Activated naive CD4-positive, alpha-beta T cell treated with anti-CD3 and anti-CD28 coated beads, Interleukin-2, amount 10 ng/mL, durations not matched to agents 7 days and 5 days (primary cell): ENCODE measurements at places on chromosomes 16 and 17.
A peak's percentile ranks its signal among the peaks of the same experiment; 100 is the strongest.

GRCh38 chr17:79929257-79930061 lies 90.2 kb upstream of the CBX4 start:
- no peak overlapping the region for H3K27ac ChIP-seq
- peaks cover 76% of the 10 kb centered on the region for H3K27me3 ChIP-seq
- H3K36me3 ChIP-seq: peaks cover 2% of the 10 kb centered on the region
- no peak overlapping the region for H3K4me3 ChIP-seq

DNA sequence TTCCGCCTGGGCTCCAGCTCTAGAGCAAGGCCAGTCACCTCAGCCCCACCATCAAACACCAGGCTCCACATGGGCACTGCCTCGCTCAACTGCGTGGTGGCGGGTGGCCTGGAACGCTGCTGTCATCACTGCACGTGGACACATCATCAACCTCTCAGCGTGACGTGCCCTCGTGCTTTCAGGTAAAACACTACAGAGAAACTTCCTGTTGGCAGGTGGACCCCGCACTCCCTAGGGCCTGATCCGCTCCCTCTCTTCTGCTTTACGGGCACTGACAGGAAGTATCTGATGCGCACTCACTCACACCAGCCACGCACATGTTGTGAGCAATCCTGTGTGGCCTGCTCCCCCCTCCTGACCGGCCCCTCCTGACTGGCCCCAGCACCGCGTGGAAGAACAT lies 87.4 kb downstream of the ANKRD11 start:
- peaks cover 67% of the 10 kb centered on the region for H3K4me1 ChIP-seq
- peak; percentile 48 for DNase-seq
- no peak overlapping the region for H3K4me3 ChIP-seq
- H3K27ac ChIP-seq: peak overlapping the region; percentile 85
- no peaks in the 10 kb centered on the region for H3K27me3 ChIP-seq
- peaks cover 19% of the 10 kb centered on the region for H3K36me3 ChIP-seq

DNA sequence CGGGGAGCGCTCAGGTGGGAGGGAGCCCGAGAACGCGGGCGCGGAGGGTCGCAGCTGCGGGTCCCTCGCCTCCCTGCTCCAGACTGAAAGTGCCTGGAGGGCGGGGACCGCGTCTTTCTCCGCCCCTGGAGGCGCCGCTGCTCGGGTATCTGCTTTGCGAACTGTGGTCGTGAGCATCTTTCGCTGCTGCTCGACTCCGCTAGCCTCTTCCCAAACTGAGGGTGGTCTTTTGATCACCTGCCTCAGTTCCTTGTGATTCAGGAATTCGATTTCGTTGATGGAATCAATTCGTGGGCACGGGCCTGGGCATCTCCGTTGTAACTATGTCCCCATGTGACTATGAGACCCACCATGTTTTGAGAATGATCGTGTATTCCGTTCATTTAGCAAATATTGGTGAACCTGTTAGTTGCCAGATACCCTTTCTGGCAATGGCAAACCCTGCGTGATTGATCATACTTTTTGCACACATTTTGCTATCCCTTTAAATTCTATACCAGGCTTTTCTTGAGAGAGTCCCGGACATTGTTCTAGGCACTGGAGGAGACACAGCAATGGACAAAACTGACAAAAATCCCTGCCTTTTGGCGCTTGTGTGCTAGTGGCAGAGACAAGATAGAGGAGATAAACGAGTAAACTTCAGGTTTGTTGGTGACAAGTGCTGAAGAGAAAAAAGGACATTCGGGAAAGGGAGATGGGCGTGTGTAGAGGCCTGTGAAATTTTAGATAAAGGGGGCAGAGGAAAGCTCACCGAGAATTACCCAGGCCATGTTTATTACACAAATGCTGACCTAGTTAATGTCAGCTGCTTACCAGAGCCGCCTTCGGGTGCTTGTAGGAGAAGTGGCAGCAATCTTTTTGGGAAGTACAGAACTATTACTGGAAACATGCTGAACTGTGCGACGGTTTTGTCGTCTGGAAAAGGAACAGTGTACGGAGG lies 948 bp downstream of the UTP18 start:
- H3K27ac ChIP-seq: peak overlapping the region; percentile 97
- H3K27me3 ChIP-seq: no peaks in the 10 kb centered on the region
- H3K4me1 ChIP-seq: peaks cover 53% of the 10 kb centered on the region
- DNase-seq: peak; percentile 84
- H3K4me3 ChIP-seq: peak overlapping the region; percentile 86

- H3K27ac ChIP-seq: no peak overlapping the region
- H3K4me3 ChIP-seq: no peak overlapping the region
- DNase-seq: no peak
- H3K4me1 ChIP-seq: no peaks in the 10 kb centered on the region
These were observed 20.2 kb downstream of the CHCT1 start for GRCh38 chr17:60442271-60443173.

DNA sequence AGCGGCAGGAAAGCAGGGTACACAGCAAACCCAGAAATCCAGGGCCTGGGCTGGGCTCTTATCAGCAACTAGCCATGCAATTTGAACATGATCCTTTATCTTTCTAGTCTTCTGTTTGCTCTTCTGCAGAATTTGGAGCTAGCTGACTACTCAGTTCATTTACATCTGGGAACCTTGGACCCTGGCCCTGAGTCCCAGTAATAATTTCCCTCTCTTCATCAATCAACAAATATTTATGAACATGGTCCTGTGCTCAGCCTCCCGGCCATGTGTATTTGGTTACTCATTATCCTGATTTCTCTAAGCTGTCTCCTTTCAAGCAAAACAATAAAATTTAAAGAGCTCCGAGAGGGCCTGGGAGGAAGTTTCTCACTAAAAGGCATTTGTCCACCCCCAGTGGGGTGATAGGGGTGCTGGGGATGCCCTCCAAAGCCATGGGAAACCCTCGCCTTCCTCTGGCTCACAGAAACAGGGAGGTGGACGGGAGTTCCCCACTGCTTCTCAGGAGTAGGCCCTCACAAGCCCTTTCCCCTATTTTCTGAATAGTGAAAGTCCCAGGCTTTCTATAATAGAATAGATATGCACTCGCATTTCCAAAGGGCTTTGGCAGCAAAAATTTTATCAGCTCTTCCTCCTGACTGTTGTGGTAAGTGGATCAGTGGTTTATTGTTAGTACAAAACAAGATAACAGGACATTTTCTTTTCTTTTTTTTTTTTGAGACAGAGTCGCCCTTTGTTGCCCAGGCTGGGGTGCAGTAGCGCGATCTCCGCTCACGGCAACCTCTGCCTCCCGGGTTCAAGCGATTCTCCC lies 6.9 kb upstream of the WDR59 start:
- no peaks in the 10 kb centered on the region for H3K36me3 ChIP-seq
- H3K4me1 ChIP-seq: no peaks in the 10 kb centered on the region
- no peak for DNase-seq
- H3K4me3 ChIP-seq: no peak overlapping the region

- no peak overlapping the region for H3K4me3 ChIP-seq
- no peaks in the 10 kb centered on the region for H3K27me3 ChIP-seq
- no peaks in the 10 kb centered on the region for H3K4me1 ChIP-seq
- DNase-seq: no peak
- H3K36me3 ChIP-seq: no peaks in the 10 kb centered on the region
These were observed 59.3 kb downstream of the ASIC2 start for GRCh38 chr17:33233811-33234177.

GRCh38 chr16:22413819-22414218 lies 39.4 kb upstream of the CDR2 start:
- no peak for DNase-seq
- H3K4me3 ChIP-seq: no peak overlapping the region
- peaks cover 2% of the 10 kb centered on the region for H3K36me3 ChIP-seq

GRCh38 chr16:50565428-50565827 lies 17.2 kb downstream of the NKD1 start:
- no peaks in the 10 kb centered on the region for H3K4me1 ChIP-seq
- H3K27me3 ChIP-seq: peaks cover 5% of the 10 kb centered on the region
- H3K27ac ChIP-seq: no peak overlapping the region
- DNase-seq: no peak
- H3K36me3 ChIP-seq: no peaks in the 10 kb centered on the region
- no peak overlapping the region for H3K4me3 ChIP-seq

DNA sequence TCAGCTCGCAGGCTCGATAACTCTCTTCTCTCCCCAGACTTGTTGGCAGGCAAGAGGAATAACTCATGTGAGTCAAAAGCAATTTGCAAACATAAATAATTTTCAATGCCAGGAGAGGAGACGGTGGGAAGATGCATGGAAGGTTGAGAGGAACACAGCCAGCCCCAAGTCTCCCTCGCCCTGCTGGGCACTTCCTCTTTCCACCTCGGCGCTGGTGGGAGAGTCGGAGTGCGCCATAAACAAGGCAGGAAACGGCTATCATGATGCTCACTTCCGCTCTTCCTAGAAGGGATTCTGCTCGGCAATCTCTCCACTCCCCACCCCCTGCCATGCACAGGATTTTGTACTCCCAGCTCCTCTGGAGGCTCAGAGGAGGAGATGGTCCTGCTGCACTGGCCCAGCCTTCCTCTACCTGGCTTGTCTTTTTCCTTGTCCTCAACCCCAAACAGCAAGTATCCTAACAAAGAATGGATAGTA lies 13.0 kb downstream of the CBX4 start:
- no peaks in the 10 kb centered on the region for H3K36me3 ChIP-seq
- no peak for DNase-seq
- H3K27ac ChIP-seq: no peak overlapping the region
- peak overlapping the region; percentile 27 for H3K4me3 ChIP-seq
- H3K4me1 ChIP-seq: peaks cover 38% of the 10 kb centered on the region

DNA sequence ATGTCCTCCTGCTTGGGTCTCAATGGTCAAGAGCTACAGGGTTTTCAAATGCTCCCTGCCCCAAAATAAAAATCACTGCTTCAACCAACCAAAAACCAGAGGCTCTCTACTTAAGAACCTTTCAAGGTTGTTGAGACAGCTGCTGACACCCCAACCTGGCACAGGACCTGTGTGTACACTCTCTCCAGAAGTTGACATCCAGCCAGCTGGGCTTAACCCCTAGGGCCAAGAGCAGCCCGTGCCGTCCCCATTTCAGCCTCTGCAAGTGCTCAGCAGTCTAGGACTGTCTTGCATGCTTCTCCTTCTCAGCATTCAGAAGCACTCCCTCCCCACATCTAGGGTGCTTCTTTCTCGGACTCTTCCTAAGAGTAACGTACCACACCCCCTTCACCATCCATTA lies 59.0 kb upstream of the TRAP1 start:
- peaks cover 47% of the 10 kb centered on the region for H3K36me3 ChIP-seq
- H3K27ac ChIP-seq: no peak overlapping the region
- H3K4me3 ChIP-seq: no peak overlapping the region
- H3K27me3 ChIP-seq: no peaks in the 10 kb centered on the region
- peaks cover 3% of the 10 kb centered on the region for H3K4me1 ChIP-seq
- no peak for DNase-seq

DNA sequence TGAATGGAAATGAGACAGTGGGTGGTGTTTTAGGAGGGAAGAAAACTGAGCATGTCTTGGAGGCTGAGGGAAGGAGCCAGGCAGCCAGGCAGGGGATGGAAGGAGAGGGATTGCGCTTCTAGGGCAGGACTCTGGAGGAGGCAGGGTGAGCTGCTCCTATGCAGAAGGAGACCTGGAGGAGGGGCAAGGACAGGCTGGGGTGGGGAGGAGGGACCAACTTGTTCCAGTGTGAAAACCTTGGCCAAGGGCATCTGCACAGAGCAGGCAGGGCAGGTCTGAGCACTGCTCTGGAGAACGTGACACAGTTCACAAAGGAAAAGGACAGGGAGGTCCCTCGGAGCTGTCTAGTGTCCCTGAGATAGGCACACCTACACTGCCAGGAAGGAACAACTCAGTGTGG lies 5.5 kb downstream of the GALK1 start:
- H3K27me3 ChIP-seq: peaks cover 4% of the 10 kb centered on the region
- no peak overlapping the region for H3K4me3 ChIP-seq
- no peak overlapping the region for H3K27ac ChIP-seq
- H3K36me3 ChIP-seq: peaks cover 2% of the 10 kb centered on the region
- peaks cover 22% of the 10 kb centered on the region for H3K4me1 ChIP-seq
- no peak for DNase-seq

DNA sequence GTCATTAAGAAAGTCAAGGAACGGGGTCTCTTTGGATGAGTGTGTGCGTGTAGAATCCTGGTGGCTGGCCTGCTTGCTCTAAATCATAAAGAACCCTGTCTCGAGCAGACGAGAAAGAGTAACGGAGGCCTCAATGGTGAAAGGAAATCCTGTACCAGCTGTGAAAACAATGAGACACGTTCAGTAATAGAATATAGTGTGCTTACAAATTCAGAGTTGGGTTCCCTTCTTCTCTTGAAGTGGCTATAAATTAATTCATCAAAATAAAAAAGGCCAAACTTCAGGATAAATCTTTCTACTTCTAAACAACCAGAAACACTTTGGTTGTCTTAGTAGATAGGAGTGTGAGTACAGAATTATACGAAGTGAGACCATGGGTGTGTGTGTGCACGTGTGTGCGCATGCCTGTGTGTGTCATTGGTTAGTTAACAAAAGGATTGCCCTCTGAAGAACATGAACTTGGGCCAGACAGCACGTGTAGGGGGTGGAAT lies 48.5 kb downstream of the WWOX start:
- no peak for DNase-seq
- no peak overlapping the region for H3K27ac ChIP-seq
- H3K27me3 ChIP-seq: no peaks in the 10 kb centered on the region
- no peak overlapping the region for H3K4me3 ChIP-seq
- no peaks in the 10 kb centered on the region for H3K4me1 ChIP-seq

- no peak overlapping the region for H3K4me3 ChIP-seq
- H3K4me1 ChIP-seq: no peaks in the 10 kb centered on the region
- no peaks in the 10 kb centered on the region for H3K27me3 ChIP-seq
- DNase-seq: no peak
- no peak overlapping the region for H3K27ac ChIP-seq
These were observed 175.5 kb downstream of the CYB561 start for GRCh38 chr17:63270610-63271009.

DNA sequence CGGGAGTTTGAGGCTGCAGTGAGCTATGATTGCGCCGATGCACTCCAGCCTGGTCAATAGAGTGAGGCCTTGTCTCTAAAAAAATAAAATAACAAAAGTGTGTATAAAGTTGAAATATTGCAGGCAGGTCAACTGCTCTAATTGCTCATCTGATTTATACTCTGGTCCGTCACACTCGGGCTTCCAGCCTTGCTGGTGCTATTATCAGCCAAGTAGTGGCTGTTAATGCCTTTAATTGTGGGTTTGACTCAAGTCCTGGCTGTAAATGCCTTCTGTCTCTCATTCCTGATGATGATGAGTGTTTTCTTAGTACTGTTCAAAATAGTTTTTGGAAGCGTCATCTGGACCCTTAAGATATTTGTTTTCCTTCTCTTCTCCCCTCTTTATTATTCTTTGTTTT lies 18.4 kb downstream of the SYT17 start:
- H3K36me3 ChIP-seq: no peaks in the 10 kb centered on the region
- no peak for DNase-seq
- H3K4me3 ChIP-seq: no peak overlapping the region
- H3K27me3 ChIP-seq: no peaks in the 10 kb centered on the region
- H3K27ac ChIP-seq: no peak overlapping the region

DNA sequence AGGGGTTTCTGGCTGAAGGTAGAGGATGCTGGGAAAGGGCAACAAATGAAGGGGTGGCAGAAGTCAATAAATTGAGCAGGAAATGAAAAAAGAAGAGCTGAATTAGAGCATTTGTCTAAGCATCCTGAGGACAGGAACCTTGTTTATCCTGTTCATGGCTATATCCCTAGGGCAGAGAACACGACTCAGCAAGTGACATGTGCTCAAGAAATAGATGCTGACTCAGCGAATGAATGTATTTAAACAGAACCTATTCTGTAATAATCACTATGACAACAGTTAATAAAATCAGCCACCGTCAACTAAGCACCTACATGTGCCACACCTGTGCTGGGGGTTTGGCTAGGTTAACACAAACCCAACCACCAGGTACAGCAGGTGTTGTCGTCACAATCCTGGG lies 80.3 kb downstream of the CDK5R1 start:
- H3K4me3 ChIP-seq: no peak overlapping the region
- H3K4me1 ChIP-seq: peaks cover 19% of the 10 kb centered on the region
